Activated T-cell treated with anti-CD3 and anti-CD28 coated beads for 48 hours (primary cell): ENCODE measurements at places on chromosomes 4 and X.

DNA sequence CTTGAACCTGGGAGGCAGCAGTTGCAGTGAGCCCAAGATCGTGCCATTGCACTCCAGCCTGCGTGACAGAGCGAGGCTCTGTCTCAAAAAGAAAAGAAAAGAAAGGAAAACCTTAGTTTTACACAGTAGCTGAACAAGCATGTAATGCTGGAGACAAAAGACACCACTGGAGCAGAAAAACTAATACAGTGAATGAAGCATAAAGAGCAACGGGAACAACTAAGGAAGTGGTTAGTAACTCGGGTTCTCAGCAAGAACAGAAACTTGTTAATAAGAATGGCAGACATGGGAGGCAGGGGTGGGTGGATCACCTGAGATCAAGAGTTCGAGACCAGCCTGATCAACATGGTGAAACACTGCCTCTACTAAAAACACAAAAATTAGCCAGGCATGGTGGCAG, 263.7 kb downstream of the FSTL5 start:
- DNase-seq, result no peak

- no peak for DNase-seq
Measured at GRCh38 chr4:42653626-42654560, 3.0 kb downstream of the ATP8A1 start.

DNA sequence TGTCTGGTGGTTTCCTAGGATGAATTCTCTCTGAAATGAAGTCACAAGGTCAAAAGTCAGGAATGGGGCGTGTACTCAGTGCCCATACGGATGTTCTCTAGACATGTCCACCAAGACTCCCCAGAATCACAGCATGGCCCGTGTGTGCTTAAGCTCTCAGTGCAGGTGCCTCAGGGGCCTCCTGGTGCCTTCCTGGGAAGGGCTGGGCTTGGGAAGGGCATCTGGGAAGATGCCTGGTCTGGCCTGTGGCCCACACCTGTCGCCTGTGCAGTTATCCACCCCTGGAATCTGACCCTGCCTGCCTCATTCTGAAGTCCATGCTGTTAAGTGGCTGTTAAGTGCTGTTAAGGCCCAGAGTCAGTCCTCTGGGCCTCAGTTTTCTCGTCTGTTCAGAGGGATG, 31.2 kb downstream of the SORCS2 start:
- no peak for DNase-seq

GRCh38 chrX:132665676-132666075, 176.8 kb upstream of the MBNL3 start:
- no peak for DNase-seq

DNA sequence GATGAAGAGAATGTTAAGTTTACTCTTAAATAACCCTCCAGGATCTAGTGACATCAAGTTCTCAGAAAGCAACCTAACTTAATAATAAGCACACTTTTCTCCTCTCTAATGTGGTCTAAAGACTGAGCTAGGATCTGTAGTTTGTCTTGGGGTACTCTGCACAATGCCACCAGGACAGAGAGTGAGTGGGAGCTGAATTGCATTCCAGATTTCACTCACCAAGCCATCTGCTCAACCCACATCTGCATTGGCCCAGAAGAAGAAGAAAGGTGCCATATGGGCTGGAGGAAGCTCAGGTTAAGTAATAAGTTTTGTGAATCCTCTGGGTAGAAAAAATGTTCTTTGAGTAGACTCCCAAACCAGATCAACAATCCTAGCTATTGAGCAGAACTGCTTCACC, 384.6 kb downstream of the PPP3CA start:
- no peak for DNase-seq

GRCh38 chr4:158236304-158237030, 26.2 kb downstream of the TMEM144 start:
- DNase-seq, result no peak

GRCh38 chrX:437661-438390, 51.1 kb upstream of the PPP2R3B start:
- DNase-seq, result no peak

DNA sequence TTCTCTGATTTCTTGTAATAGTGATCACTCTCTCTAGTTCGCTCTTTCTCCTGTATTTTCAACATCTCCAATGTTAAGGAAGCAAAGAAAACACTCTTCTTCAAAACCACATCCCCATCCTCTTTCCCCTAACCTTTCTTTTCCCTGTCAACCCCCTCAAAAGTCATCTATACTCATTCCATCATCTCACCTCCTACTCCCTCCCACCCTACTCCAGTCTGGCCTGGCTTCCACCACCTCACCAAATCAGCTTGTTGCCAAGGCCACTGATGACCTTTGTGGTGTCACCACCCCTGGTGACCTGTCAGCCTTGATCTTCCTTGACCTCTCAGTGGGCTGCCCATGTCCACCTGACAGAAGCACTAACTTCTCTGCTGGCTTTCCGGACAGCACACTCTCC, 2.3 kb downstream of the FAM3A start:
- DNase-seq, result no peak

DNA sequence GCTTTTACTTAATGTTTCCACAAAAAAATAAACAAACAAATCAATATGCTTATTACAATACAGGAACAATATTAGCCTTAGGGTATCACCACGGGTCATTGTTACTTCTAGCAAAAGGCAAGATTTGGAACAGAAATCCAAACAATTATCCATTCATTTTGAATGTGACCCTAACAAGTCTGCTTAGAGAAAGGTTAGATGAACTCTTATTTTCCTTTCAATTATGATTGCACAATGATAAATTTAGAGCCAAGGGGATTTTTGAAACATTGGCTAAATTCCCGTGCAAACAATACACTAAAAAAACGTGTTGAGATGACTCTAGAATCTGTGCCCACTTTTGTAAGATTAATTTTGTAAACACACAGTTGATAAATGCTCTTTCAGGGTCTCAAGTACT, 474.7 kb downstream of the PCDH7 start:
- no peak for DNase-seq

DNA sequence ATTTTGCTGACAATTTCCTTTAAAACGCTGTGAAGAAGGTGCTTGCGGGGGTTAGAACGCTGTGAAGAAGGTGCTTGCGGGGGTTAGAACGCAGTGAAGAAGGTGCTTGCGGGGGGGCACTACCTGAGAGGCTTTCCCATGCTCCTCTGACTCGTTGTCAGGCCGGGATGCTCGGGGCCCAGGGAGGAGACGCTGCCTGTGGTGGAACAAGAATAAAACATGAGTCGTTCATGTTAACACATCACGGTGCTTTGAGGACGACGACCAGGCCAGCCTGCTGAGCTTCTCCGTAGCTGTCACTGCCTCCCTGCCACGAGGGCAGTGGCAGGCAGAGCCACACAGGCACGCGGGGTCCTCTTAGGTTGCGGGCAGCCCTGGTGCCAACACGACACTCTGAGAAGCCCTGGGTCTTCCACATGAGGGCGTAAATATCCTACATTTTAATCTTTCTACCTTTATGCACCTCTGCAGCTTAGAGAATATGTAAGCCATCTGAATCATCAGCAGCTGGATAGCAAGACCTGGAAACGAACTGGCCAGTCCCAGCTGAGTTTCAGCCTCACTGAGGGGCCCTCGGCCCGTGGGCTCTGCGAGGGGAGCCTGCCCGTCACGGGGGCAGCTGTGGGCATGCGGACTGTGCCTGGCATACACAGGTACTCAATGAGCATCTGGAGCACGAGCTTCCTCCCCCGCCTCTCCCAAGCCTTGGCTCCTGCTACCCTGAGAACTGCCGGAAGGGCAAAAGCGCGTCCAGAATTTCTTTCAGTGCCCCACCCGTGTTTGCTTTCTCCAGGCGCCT, 47.0 kb downstream of the FGFRL1 start:
- no peak for DNase-seq

GRCh38 chr4:16140879-16141249, 57.0 kb upstream of the PROM1 start:
- no peak for DNase-seq

- DNase-seq, result no peak
Measured at GRCh38 chr4:1713003-1713851, 1.1 kb upstream of the SLBP start.

- no peak for DNase-seq
Measured at GRCh38 chr4:52408471-52408870, 250.6 kb downstream of the USP46 start.

GRCh38 chr4:85946821-85947220, 413.0 kb downstream of the MAPK10 start:
- DNase-seq, result no peak

GRCh38 chrX:152635941-152636340, 1.8 kb upstream of the GABRQ start:
- DNase-seq, result no peak

- no peak for DNase-seq
Measured at GRCh38 chr4:8393593-8394038, 46.9 kb downstream of the ACOX3 start.

DNA sequence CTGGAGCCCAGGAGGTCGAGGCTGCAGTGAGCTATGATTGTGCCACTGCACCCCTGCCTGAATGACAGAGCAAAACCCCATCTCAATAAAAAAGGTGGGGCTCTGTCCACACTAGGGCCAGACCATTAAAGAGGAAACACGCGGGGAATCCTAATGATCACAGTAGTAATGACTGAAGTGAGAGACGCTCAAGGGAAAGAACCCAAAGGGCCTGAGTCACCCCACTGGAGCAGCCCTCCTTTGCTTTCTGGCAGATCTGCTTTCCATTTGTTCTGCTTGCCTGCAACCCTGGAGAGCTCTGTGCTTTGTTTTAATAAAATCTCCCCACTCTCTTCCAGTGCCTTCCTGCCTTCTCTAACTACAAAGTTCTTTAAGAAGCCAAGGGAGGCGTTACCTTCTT, 5.0 kb downstream of the TFDP3 start:
- DNase-seq, result no peak

DNA sequence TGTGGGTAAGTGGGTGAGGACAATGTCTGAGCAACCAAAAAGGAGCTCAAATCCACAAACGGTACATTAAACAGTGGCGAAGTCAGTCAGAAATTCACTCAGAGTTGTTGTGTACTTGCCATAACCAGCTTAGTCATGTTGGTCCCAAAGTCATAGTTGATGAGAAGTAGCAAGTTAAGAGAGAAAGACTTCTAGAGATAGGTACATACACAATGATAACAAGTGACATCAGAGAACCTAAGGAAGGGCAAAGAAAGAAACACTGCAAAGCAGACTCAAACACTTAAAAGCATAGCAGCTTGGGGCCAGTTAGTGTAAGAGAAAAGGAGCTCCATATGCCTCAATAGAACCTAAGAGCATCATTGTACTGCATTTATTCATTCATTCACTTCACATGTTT, 30.2 kb downstream of the DYNLT3 start:
- DNase-seq, result no peak

DNA sequence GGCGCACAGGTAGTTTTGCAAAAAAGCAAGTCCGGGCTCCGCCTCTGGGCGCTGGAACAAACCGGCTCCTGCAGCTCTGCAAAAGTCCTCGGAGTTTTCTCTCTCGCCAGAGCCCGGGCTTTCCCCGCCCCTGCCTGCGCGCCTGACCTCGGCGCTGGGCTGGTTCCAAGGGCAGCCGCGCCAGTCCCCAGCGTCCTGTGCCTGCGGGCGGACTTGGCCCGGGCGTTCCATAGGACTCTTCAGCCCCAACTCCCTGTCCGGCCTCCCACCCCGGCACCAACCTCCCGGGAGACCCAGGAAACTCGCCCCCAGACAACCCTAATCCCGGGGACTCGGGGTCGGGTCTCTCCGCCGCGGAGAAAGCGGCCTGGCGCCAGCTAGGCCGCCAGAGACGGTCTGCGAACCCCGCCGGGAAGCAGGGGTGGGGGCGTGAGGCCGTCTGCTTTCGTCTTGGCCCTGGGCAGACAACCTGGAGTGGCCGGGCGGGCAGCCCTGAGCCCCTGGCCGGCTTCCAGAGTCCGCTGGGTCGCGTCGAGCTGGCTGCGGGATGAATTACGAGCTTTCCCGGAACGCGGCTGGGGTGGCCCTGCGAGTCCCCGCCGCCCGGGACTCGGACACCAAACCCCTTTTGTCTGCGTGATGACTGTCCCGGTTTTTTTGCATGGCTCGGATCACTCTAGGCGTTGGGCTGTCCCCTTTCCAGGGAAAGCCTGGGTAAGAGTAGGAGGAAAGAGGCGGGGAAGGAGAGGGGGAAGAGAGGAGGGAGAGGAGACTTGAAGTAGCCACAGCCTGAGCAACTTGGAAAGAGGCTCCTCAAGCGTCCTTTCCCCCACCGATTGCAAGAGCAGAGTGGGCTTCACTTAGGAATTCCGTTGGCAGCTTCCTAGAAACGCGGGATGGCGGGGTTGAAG, 916 bp downstream of the MXRA5 start:
- no peak for DNase-seq

GRCh38 chrX:154411981-154412340, 622 bp downstream of the TAFAZZIN start:
- DNase-seq, result peak; percentile 51

- no peak for DNase-seq
Measured at GRCh38 chr4:90769251-90769650, 642.1 kb downstream of the CCSER1 start.

- no peak for DNase-seq
Measured at GRCh38 chrX:48913605-48914366, 2.3 kb upstream of the SLC35A2 start.

DNA sequence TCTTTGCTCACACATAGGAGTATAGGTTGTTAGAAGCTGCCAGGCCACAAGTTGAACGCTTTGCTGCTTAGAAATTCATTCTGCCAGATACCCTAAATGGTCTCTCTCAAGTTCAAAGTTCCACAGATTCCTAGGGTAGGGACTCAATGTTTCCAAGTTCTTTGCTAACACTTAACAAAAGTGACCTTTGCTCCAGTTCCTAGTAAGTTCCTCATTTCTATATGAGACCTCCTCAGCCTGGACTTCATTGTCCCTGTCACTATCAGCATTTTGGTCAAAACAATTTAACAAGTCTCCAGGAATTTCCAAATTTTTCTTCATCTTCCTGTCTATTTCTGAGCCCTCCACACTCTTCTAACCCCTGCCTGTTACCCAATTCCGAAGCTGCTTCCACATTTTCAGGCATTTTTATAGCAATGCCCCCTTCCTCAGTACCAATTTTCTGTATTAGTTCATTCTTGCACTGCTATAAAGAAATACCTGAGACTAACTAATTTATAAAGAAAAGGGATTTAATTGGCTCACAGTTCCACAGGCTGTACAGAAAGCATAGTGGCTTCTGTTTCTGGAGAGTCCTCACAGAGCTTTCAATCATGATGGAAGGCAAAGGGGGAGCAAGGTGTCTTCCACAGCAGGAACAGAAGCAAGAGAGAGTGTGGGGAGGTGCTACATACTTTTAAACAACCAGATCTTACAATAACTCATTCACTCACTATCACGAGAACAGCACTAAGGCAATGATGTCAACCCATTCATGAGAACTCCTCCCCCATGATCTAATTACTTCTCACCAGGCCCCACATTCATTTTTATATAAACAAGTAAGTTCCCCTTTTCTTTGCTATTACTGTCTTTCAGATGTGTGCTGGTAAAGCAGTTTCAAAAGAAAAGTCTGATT, 11.5 kb upstream of the TLR1 start:
- no peak for DNase-seq

- DNase-seq, result no peak
Measured at GRCh38 chrX:149467461-149467860, 37.6 kb downstream of the IDS start.

- DNase-seq, result no peak
Measured at GRCh38 chr4:182624281-182624680, 292.9 kb downstream of the DCTD start.

- DNase-seq, result no peak
Measured at GRCh38 chrX:150032742-150033141, 94.5 kb upstream of the EOLA2 start.

GRCh38 chr4:40749717-40750460, at the start of gene NSUN7:
NSUN7 (plus strand) TSS chr4:40749955; CDS start chr4:40750694, 739 bp downstream.
- DNase-seq, result peak; percentile 40
